ENCODE measurements at places on chromosomes 11 and 22.

DNA sequence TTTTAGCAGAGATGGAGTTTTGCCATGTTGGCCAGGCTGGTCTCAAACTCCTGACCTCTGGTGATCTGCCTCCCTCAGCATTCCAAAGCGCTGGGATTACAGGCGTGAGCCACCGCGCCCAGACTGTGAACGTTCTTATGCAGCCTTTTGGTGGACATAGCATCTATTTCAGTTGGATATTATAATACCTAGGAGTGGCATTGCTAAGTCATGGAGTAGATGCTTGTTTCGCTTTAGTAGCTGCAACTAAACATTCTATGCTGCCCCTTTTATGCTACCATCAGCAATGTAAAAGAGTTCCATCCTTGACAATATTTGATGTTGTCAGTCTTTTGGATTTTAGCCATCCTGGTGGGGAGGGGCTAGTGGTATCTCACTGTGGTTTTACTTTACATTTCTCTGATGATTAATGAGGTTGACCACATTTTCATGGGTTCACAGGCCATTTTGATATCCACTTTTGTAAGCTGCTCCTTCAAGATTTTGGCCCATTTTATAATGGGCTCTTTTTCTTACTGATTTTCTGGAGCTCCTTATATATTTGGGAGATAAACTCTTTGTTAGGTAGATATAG lies 16.5 kb upstream of the APOBEC3A start:
- no peak for DNase-seq

DNA sequence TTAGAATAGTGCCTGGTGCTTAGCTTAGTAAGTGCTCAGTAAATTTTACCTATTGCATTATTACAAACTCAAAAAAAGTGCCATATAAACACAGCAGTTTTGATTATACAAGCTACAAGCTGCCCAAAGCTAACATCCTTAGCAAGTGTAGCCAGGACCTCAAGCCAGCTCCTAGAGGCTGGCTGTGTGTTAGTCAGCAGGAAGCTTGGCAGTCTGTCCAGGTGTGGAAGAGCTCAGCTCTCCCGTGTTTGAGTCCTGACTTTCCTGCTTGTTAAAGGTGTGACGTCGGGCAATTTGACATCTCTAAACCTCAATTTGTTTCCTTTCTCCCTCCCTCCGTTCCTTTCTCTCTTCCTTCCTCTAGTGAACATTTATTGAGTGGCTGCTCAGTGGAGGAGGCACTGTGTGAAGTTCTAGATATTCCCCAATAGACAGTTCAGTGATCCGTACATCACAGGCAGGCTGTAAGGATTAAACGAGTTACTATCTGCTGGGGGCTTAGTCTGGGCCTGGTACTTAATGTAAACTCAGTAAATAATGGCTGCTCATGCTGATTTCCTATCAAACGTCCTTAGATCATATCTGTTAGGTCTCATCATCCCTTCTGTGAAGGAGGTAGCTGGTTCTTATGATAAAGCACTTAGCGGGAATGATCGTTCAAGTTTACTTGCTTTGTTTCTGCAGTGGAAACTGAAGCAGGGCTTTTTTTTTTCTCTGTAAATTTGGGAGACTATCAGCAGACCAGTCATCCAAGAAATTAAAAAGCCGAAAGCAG lies 68.7 kb downstream of the PRR5L start:
- DNase-seq, result no peak

DNA sequence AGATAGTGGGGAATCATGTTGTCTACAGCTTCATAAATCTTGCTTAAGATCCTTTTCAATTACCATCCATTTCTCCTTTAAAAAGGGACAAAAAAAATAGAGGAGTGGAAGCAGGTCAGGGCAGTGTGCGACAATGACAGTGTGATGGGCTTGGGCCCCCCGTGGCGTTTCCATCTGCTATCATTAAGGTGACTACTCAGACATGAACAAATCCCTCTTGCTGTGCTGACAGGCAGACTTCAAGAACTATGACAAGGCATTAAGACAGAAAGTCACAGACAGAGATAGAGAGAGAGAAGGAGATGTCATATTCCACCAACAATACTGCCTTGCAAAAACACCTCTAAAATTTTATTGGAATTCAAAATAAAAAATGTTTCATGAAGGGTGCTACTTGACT lies 263.2 kb downstream of the DCDC1 start:
- DNase-seq, result no peak

DNA sequence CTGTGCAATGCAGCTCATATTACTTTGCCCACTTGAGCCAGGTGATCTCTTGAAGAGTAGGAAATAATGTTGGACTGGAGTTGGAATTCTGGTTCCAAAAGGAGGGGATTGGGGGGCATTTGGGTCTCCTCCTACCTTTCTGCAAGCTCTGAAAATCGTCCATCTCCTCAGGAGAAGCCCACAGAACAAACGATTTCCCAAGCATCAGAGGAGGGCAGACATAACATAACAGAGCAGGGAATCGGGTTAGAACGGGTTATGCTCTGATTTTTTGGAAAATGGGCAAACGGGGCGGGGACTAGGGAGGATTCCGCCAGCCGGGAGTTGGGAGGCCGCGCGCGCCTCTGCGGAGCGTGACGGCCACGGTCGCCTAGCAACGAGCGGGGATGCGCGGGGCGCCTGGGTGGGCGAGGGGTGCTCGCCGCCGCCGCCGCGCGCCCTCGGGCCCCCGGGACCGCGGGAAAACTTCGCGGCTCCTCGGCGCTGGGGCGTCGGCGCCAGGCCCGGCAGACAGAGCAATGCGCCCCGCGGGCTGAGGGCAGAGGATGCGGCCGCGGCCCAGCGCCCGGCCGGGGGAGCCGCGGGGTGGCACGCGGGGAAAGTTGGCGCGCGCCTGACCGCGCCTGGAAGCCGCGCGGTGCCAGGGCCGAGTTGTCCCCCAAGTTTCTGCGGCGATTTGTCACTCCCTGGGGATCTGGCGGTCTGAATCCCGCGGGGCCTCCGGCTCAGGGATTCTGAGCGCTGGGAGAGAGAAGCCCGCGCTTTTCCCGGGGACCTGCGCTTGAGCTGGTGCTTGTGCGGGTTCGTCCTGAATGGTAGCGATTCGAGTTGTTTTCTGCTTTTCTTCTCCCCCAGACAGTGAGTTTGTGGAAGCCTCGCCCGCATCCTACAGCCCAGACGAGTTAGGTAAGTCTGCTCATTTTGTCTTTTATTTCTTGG lies 27.8 kb upstream of the AMOTL1 start:
- no peak for DNase-seq

GRCh38 chr22:20249797-20250354 lies 18.2 kb downstream of the RTN4R start:
- DNase-seq, result no peak
